ENCODE measurements at places on chromosomes 4 and X.
A peak's percentile ranks its signal among the peaks of the same experiment; 100 is the strongest.

DNA sequence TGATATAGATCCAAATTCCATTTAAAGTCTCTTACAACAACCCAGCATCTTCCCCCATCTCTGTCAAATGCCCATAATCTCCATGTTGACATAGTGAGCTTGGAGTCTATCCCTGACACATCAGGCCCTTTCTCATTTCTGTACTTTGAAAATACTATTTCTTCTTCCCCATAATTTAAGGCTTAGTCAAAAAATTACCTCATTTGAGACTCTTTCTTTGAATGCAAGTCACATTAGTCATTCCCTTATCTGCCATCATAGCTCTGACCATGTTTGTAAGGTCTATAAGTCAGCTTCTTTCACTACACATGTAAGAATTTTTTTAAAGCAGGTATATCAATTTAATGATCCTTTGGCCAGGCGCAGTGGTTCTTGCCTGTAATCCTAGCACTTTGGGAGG, 99.9 kb downstream of the DDX60 start:
- DNase-seq = no peak

GRCh38 chrX:103503853-103504207, 15.5 kb downstream of the RAB40A start:
- DNase-seq = no peak

- DNase-seq = peak; percentile 18
Observed at GRCh38 chr4:41692717-41693345, 55.7 kb downstream of the PHOX2B start.

DNA sequence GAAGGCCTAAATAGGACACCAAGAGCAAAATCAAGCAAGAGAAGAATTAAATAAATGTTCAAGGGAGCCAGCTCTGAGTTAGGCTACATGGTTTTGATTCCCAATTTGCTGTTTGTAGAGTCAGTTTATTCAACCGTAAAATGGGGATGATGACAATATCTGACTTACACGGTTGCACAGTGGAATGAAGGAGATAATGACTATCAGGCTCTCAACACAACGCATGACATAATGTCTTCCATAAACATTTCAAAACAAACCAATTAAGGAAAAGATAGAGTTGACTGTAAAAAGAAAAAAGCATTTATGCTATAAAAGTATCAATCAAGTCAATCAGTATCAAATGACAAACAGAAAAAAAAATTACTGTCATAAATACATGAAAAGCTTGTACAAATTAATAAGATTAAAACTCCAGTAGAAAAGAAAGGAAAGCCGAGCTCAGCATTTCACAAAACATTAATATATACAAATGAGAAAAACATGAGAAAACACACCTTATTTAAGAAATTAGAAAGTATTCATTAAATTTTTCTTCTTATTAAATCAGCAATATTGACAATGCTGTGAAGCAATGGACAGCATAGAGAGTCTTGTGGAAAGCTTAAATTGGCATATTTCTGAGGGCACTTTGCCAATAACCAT, 179.0 kb downstream of the SCFD2 start:
- no peak for DNase-seq

DNA sequence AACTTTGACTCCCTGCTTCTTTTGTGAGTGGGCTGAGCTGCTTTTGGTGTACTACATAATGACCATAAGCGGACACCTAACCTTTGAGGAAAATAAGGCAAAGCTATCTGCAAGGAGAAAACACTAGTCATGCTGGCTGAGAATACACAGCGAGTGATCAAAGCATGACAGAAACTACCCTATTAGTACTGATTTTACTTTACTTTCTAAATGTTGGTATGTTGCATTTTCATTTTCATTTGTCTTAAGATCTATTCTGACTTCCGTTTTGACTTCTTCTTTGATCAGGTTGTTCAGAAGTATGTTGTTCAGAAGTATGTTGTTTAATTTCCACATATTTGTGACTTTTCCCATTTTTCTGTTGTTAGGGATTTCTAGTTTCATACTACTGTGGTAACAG, 361.1 kb downstream of the TRAM1L1 start:
- no peak for DNase-seq

All from stimulated activated CD4-positive, alpha-beta T cell treated with anti-CD3 and anti-CD28 coated beads, Interleukin-1b, Interleukin-23, amount 100 ng/mL, for 4 hours (primary cell).